ENCODE measurements at places on chromosomes 1 and 21.

GRCh38 chr1:183461350-183461749, 10.9 kb upstream of the SMG7 start:
- DNase-seq = no peak

DNA sequence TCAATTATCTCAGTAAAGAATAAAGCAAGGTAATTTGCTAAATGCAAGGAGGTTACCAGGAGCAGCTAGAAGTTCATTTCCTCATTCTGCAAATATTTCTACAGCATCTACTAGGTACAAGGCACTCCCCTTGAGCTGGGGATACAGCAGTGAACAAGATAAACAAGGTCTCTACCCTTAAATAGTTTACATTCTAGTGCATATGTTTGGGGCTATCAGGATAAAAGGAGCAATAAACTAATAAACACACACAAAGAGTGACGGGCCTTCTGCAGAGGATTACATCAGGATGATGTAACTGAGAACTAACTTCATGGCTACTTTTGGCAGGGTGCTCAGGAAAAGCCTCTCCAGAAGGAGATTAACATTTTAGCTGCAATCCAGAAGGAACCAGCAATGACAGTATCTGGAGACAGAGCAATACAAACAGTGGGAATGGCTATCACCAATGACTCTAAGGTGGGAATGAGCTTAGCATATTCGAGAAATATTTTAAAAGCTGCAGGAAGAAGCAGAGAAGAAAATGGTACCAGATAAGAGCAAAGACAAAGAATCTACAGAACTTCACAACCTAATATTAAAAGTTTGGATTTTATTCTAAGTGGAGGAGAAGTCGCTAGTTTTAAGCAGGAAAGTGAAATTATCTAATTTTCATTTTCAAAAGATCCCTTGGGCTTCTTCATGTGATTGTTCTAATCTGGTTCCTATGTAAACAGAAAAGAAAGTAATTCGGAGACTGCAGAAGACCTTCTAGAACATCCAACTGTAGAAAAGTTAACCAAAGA, 25.8 kb downstream of the TP53BP2 start:
- DNase-seq = no peak

DNA sequence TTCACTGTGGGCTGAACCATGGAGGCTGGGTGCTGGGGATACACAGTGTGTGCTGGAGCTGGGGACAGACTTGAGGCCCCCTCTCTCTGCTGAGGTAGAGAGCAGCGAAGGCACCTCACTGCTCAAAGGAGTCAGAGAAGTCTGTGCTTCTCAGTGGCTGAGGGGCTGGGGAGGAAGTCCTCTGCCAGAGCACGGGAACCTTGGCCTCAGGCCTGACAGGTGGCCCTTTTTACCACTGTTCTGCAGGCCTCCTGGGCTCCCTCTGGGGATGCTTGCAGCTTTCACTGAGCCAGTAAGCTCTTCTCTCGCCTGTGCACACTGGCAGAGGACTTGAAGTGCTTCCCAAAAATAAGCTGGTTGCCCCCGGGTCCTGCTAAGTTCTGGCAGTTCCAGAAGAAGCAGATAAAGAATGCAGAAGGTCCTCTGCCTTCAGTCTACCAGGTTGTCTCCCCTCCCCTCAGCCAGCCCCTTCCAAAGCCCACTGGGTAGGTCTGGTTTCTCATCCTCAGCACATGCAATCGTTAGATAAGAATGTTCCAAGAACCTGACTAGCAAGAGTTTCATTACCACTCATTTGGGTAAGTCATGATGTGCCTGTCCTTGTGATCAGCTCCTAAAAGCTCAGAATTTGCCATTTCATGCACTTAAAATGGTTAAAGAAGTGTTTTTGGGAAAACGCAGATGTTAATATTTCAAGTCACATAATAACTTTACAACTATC, 53.9 kb downstream of the TENT5C start:
- no peak for DNase-seq

DNA sequence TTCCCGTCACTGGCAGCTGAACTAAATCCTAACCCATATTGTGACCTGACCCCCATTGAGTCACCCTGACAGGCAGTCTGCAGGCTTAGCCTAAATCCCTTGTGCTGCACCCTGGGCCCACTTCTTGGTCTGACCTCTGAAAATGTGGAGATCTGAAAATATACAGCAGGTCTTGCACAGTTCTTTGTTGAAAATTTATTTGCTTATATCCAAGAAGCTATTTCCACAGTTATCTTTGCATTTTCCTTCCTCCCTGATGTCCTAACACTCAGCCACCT, 87.1 kb downstream of the BCAR3 start:
- no peak for DNase-seq

- DNase-seq = no peak
These were observed 119.3 kb upstream of the CDC42BPA start for GRCh38 chr1:227437495-227438008.

All from type B pancreatic cell (in vitro differentiated cells).